Eye (tissue), 1 donor: ENCODE measurements at places on chromosomes 3 and 15.
A peak's percentile ranks its signal among the peaks of the same experiment; 100 is the strongest.

DNA sequence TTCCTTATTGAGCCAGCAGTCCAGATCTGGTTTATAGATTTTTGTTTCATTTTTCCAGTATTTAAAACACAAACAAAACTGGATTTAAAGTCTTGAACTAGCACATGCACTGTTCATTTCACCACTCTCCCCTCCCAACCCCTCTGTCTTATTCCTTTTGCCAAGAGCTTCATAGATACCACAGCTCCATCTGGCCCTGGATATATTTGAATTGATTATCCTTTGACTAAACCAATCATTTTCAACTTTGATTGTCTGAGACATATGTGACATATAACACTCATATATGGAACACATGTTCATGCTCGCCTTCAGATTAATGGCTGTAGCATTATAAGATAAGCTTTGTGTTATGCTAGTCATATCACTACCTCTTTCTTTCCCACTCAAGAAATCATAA, 376.6 kb upstream of the NAALADL2 start:
- DNase-seq = peak; percentile 7

- no peak for DNase-seq
Observed at GRCh38 chr15:74403991-74404563, 29.7 kb downstream of the SEMA7A start.

GRCh38 chr3:5800965-5801364, 613.5 kb downstream of the EDEM1 start:
- DNase-seq = no peak

DNA sequence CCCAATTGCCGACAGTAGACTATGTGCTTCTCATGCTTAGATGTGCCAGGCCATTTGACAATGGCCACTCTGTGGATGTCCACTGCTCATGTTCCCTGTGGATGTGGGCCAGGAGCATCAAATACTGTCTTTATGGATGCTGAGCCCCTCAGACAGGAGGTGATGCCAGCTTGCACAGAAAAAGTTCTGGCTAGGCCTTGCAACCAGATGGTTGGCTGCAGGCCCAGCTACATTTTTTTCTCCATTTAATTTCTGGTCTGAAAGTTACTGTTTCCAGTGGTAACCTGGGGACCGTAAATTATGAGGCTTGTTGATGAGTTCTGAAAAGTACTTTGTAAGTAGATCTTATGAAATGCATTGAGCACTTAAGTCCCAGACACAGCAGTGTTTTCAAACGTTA, 228.5 kb downstream of the CHL1 start:
- no peak for DNase-seq

DNA sequence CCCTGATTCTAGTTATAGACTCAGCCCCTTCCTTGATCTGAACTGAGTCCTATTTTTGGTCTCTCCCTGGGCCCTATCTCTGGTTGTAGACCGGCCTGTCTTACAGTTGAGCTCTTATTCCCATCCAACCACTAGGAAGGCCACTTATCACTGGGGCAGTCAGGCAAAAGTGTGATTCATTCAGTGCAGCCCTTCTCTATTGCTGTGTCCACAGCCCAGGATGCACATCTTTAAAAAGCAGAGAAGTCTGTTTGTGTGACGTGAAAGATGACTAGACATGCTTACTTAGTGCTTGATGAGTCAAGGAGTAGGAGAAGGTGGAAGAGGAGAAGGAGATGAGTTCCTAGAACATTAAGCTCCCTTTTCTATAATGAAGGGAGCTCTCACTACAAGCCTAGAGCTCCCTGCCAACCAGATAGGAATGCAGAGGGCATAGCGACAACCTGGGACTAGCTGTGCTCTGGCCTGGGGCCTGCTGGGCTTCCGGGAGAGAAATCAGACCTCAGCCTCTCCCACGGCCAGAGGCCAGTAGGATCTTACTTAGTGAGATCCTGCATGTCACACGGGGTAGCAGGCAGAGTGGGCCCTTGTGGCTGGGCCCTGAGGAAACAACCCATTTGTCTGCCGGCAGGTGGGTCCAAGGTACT, 25.7 kb downstream of the INSYN1 start:
- DNase-seq = no peak

GRCh38 chr3:71994906-71995305, 210.0 kb upstream of the PROK2 start:
- DNase-seq = no peak

GRCh38 chr3:189941679-189942078, 179.0 kb downstream of the P3H2 start:
- no peak for DNase-seq

GRCh38 chr3:184582646-184583577, 21.3 kb downstream of the EPHB3 start:
- peak; percentile 89 for DNase-seq

- no peak for DNase-seq
Observed at GRCh38 chr3:141352262-141352984, 15.9 kb upstream of the ZBTB38 start.

DNA sequence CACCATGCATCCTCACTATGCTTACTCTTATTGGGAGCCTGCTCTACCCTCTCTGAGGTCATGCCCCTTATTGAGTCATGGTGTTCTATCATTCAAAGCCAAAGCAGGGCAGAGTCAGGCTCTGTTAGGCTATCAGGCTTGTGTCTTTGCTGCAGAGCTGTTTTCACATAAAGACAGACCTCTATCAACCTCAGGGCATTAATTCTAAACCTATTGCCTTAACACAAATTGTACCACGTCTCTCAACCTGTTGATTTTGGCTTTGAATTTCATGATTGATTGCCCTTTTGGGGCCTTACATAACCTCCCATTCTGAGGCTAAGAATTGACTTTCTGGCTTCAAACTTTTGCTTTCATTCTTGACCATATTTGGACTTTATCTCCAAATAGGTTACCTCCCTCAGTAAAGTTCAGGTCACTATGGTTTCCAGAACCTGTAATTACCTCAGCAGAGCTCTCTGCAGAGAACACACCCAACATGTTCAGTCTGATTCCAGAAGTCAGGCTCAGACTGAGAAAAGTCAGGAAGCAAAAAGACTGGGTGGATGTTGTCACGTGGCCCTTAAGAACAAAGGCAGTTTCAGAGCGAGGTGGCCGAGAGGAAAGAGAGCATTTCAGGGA, 221.4 kb upstream of the NANOGP8 start:
- DNase-seq = no peak

- DNase-seq = no peak
Observed at GRCh38 chr3:73523661-73524060, 101.1 kb downstream of the PDZRN3 start.

GRCh38 chr3:127053026-127053425, 70.1 kb downstream of the PLXNA1 start:
- no peak for DNase-seq

- DNase-seq = peak; percentile 62
Observed at GRCh38 chr3:114892880-114893279, 254.2 kb downstream of the ZBTB20 start.

- no peak for DNase-seq
Observed at GRCh38 chr15:64653757-64654156, 121.6 kb downstream of the RBPMS2 start.

- DNase-seq = no peak
Observed at GRCh38 chr3:187130346-187131066, 8.8 kb downstream of the RPL39L start.

- no peak for DNase-seq
Observed at GRCh38 chr3:24661175-24661584, 166.5 kb upstream of the THRB start.

GRCh38 chr3:137471130-137471529, 293.0 kb upstream of the SOX14 start:
- no peak for DNase-seq

- DNase-seq = no peak
Observed at GRCh38 chr3:58064923-58065638, 56.9 kb downstream of the FLNB start.

DNA sequence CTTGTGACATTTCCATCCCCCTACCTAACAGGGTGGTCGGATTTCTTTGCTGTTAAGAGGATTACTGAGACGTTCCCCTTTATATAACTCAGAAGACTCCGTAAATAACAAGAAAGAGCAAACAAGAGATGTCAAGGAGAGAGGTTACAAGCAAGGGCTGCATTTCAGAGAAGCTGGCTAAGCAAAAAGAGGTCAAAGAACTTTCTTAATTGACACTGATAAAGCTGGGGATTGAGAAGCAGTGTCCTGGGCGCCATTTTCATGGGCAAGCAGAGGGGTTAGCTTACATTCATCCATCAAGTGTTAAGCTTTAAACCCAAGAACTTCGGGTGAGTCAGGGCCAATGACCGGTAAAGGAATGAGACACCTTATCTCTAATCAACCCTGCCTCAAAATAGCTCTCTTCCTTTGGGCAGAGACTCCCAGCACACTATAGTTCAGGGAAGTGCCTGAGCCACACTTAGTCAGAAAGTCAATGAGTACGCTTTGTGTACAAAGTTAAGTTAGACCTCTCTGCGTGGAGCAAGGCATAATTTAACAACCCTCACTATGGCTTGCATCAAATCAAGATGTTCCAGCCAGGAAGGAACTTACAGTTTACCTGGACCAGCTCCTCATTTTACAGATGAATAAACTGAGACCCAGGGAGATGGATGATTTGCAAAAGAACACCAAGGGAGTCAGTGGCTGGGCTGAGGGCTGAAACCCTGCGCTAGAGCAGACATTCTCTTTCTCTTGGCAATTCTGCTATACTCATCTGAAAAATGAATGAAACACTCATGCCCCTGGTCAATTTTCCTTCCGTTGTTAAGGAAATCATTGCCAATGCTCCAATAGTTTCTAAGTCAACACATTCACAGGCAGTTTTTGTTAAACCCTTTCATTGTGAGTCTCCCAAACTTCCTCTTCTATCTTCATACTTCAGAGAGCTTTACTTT, 44.6 kb downstream of the CCNL1 start:
- no peak for DNase-seq

- DNase-seq = no peak
Observed at GRCh38 chr3:197490098-197491058, 65.4 kb downstream of the BDH1 start.

DNA sequence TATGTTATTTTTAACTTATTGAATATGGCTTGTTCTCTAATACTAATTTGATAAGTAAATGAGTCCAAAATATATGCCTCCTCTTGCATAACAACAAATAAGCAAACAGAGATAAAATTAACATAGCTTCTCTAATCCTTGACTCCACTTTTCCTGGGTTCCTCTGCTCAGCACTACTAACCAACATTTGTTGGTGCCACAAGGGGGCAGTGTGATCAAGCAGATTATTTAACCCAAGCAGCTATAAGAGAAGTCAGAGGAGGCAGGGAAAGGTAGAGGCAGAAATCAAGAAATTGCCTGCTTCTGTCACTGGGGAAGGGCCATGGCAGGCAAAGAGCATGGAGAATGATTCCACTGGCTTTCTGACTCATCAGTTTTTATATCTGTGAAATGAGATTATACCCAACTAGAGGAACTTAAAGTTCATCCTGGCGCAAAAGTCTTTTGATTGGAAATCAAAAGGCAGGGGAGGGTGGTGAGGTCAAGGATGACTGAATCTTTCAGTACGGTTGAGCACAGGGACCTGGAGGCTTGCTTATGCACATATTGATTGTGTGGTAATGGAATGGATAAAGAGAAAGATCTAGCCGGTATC, 152.2 kb downstream of the IGSF11 start:
- DNase-seq = peak; percentile 88

DNA sequence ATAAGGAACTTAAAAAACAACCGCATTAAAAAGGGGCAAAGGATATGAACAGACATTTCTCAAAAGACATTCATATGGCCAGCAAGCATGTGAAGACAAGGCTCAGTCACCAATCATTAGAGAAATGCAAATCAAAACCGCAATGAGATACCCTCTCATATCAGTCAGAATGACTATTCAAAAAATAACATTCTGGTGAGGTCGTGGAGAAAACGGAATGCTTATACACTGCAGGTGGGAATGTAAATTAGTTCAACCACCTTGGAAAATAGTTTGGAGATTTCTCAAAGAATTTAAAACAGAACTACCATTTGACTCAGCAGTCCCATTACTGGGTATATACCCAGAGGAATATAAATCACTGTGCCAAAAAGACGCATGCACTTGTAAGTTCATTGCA, 496.6 kb upstream of the SGO1 start:
- DNase-seq = no peak

DNA sequence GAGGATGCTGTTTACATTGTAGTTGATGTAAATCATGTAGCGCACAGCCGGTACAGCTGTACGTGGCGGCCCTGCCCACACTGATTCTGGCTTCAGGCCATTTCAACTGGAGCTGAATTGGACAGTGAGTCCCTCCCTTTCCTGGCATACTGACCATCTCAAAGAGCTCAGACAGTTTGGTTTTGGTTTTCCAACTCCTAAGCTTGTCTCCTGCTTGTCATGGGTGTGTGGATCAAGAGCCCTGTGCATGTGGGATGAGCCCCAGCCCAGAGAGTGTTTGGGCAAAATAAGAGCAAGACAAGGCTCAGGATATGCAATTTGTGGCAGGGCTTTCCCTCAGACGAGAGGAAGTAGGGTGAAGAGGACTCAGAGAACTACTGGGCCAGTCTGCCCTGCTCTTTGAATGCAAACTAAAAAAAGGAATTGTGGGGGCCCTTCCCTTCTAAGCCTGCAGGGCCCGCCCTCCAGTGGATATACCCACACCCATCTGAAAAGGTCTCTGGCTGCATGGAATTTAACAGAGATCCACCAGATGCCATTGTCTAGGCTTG, 13.3 kb downstream of the ITGA11 start:
- DNase-seq = peak; percentile 27

- DNase-seq = peak; percentile 76
Observed at GRCh38 chr3:142888099-142888480, 793 bp downstream of the PCOLCE2 start.

GRCh38 chr3:52521881-52522650, 11.6 kb downstream of the NT5DC2 start:
- DNase-seq = no peak

GRCh38 chr15:68558318-68559305, 20.2 kb upstream of the CORO2B start:
- no peak for DNase-seq

GRCh38 chr3:194333981-194334320, 17.2 kb downstream of the CPN2 start:
- no peak for DNase-seq

GRCh38 chr3:123723070-123723469, 138.2 kb upstream of the HACD2 start:
- no peak for DNase-seq

- DNase-seq = no peak
Observed at GRCh38 chr15:98958076-98958475, 49.5 kb downstream of the PGPEP1L start.
